Aorta (tissue), 5 donors: ENCODE measurements at places on chromosomes 4 and X. TPM values are rescaled to one million over a fixed set of nuclear protein-coding genes. Genes with fewer than 3 reads are reported as not detected.

DNA sequence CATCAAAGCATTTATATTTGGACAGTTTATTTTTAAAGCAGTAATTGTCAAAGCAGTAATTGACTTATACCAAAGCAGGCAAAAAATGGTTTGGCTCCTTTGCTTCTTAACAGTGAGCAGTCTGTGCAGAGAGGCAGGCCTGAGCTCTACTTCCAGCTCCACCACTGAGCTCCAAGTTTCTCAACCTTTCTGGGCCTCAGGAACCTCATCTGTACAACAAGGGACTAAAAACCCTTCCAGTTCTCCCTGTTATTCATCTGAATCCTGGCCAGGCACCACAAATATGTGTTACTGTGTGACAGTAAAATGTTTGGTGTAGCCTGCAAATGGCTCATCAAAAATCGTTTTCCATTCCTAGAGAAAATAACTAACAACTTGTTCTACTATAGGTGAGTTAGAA is 88.7 kb upstream of the TTC29 start:
- H3K36me3 ChIP-seq = no peaks in the 10 kb centered on the region
- H3K4me3 ChIP-seq = no peak overlapping the region
- no peak overlapping the region for H3K27ac ChIP-seq

Gene CPZ
- 3.8 TPM for total RNA-seq

- no peak for DNase-seq
- no peak overlapping the region for H3K4me3 ChIP-seq
- H3K36me3 ChIP-seq = no peaks in the 10 kb centered on the region
- no peaks in the 10 kb centered on the region for H3K4me1 ChIP-seq
- no peak overlapping the region for H3K27ac ChIP-seq
Observed at GRCh38 chrX:74231625-74232024, 72.4 kb upstream of the ZCCHC13 start.

Gene RBMXL3
- not detected for total RNA-seq

- H3K27me3 ChIP-seq = no peaks in the 10 kb centered on the region
- no peaks in the 10 kb centered on the region for H3K4me1 ChIP-seq
- H3K27ac ChIP-seq = no peak overlapping the region
- no peak for DNase-seq
- H3K4me3 ChIP-seq = no peak overlapping the region
Observed at GRCh38 chr4:48493452-48494100, 3.5 kb downstream of the ZAR1 start.

DNA sequence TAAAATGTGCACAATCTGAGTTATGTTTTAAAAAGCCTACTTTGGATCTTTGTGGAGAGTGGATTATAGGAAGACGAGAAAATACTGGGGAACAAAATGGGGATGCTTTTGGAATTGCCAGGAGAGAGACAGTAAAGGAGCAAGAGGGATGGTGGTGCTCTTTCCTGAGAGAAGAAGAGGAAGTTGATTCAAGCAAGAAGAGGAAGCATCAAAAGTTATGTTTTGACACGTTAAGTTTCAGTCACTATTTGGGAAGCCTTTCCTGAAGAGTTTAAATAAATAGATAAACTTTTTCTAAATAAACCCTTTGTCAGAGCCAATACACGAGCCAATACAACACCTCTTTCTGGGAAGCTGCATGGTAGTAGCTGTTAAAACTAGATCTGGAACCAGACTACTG is 394.1 kb downstream of the GALNTL6 start:
- DNase-seq = no peak
- no peak overlapping the region for H3K27ac ChIP-seq
- H3K4me1 ChIP-seq = no peaks in the 10 kb centered on the region
- H3K4me3 ChIP-seq = no peak overlapping the region
- no peaks in the 10 kb centered on the region for H3K27me3 ChIP-seq

DNA sequence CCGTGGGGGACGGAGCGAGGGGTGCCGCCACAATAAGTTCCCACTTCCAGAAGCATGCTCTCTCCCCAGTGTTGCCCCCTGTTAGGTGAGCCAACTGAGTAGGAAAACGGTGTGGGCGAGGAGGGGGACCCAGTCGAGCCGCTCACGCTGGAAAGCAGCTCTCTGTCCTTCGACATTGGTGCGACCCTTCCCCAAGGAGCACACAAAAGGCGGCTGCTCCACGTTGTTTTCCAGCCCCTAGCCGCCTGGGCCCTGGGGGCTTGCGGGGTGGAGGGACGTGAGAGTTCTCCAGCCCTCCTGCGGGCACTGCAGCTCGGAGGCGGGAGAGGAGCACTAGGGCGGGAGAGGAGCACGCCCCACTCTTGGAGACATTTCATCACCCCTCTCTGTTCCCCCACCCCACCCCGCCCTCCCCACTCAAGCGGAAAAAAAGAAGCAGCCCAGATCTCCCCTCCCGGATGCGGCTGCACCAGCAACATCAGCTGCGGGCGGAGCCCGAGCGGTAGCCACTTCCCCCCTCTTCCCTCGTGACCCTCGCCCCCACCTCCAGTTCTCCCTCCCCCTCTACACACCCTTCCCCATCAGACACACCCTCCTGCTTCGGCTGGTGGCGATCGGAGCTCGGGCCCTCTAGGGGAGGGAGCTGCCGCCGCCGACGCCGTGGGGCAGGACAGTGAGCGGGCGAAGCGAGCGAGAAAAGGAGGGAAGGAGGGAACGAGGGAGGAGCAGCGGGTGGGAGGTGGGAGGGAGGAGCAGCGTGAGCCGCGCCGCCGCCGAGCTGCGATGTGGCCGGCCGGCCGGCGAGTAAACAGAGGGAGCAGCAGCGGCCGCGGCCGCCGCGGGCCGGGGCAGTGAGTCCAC is at the start of gene DOCK11:
DOCK11 (plus strand) TSS at position 755 of the 861 bp plus-strand sequence. CDS start 157 bp downstream, outside the sequence.
- H3K27ac ChIP-seq = peak within 1 kb of the TSS; percentile 96
- no peaks in the 10 kb centered on the region for H3K4me1 ChIP-seq
- H3K4me3 ChIP-seq = peak within 1 kb of the TSS; percentile 70
- H3K27me3 ChIP-seq = no peaks in the 10 kb centered on the region
- DNase-seq = peak; percentile 92
- no peaks in the 10 kb centered on the region for H3K36me3 ChIP-seq

Gene DCAF8L2
- total RNA-seq = not detected

GRCh38 chr4:53997898-53998297 is 66.5 kb downstream of the CHIC2 start:
- H3K27ac ChIP-seq = no peak overlapping the region
- no peaks in the 10 kb centered on the region for H3K36me3 ChIP-seq
- DNase-seq = no peak
- H3K27me3 ChIP-seq = no peaks in the 10 kb centered on the region
- H3K4me3 ChIP-seq = no peak overlapping the region

DNA sequence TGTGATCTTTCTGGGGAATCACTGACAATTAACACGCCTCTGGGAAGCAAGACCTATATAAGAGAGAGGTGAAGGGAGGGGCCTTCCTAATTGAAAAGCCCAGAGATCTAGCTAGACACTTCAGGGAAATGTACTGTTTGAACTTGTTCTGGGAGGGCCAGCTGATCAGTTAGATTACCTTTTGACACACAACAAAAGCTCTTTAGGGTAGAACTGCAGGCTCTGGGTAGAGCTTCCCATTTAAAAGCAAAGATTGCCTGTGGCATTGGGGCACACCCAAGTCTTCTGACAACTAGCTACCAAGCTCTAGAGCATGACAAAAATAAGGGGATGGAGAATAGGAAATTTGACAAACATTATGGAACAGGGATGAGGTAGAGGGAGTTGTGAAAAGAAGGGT is 26.3 kb downstream of the AREG start:
- no peak for DNase-seq
- no peaks in the 10 kb centered on the region for H3K36me3 ChIP-seq
- H3K4me3 ChIP-seq = no peak overlapping the region
- peaks cover 2% of the 10 kb centered on the region for H3K4me1 ChIP-seq
- no peaks in the 10 kb centered on the region for H3K27me3 ChIP-seq
- H3K27ac ChIP-seq = no peak overlapping the region

Gene PDCL2
- total RNA-seq = not detected

DNA sequence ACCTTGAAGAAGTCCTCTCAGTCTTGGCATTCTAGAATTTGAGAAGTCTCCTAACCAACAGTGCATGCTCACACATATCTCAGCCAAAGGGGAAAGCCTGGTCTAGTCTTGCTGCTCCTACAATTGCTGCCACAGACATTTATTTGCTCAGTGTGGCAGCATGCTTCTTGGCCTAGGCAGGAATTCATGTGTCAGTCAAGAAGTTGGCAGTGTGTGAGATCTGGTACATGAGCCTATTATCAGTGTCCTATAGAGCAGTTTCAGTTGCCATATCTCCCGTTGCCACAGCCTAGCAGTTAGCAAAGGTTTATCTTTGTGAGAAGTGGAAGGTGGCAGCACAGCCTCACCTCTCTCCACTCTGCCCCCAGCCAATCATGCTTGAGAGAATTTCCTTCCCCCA is 176.9 kb upstream of the ARHGEF9 start:
- no peaks in the 10 kb centered on the region for H3K27me3 ChIP-seq
- H3K27ac ChIP-seq = no peak overlapping the region
- H3K36me3 ChIP-seq = no peaks in the 10 kb centered on the region

- no peaks in the 10 kb centered on the region for H3K4me1 ChIP-seq
- no peak overlapping the region for H3K27ac ChIP-seq
- no peaks in the 10 kb centered on the region for H3K27me3 ChIP-seq
- no peaks in the 10 kb centered on the region for H3K36me3 ChIP-seq
- H3K4me3 ChIP-seq = no peak overlapping the region
- DNase-seq = peak; percentile 55
Observed at GRCh38 chrX:52923781-52924241, 26.7 kb downstream of the FAM156B start.

Gene FAM9B
- not detected for total RNA-seq

DNA sequence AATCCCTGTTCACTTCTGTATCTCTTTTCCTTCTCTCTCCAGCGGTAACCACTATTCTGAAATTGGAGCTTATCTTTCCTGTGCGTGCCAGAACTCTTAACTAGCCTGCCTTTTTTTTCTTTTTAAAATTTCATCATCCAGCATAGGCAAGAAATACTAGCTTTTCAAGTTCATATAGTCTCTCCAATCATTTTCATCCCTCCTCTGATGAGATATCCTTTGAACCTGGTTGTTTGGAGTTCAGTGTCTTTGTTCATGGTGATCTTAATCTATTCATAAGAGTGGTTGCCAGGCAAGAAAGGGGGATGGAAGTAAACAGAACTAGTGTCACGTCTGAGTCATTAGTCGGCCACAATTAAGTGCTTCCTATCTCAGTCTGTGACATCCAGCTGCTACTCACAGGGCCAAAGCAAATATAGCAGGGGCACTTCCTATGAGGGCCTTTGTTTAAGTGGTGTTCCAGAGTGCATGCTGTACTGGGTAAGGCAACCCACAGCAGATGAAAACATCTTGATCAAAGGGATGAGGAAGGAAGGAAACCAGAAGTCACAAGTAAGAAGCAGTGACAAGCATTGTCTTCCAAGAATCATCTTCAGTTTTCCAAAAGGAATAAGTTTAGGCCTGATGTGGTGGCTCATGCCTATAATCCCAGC is 56.4 kb upstream of the XIAP start:
- H3K27me3 ChIP-seq = no peaks in the 10 kb centered on the region
- H3K36me3 ChIP-seq = no peaks in the 10 kb centered on the region
- no peaks in the 10 kb centered on the region for H3K4me1 ChIP-seq
- no peak overlapping the region for H3K4me3 ChIP-seq
- H3K27ac ChIP-seq = no peak overlapping the region

- H3K27me3 ChIP-seq = no peaks in the 10 kb centered on the region
- no peaks in the 10 kb centered on the region for H3K36me3 ChIP-seq
- no peak overlapping the region for H3K4me3 ChIP-seq
- no peak for DNase-seq
- H3K4me1 ChIP-seq = no peaks in the 10 kb centered on the region
- H3K27ac ChIP-seq = no peak overlapping the region
Observed at GRCh38 chrX:43998374-43998773, 25.2 kb upstream of the NDP start.

- no peaks in the 10 kb centered on the region for H3K4me1 ChIP-seq
- no peak overlapping the region for H3K4me3 ChIP-seq
- peak; percentile 21 for DNase-seq
Observed at GRCh38 chr4:69377562-69377961, 97.3 kb downstream of the UGT2B28 start.
